ENCODE measurements at places on chromosomes 4 and X.

DNA sequence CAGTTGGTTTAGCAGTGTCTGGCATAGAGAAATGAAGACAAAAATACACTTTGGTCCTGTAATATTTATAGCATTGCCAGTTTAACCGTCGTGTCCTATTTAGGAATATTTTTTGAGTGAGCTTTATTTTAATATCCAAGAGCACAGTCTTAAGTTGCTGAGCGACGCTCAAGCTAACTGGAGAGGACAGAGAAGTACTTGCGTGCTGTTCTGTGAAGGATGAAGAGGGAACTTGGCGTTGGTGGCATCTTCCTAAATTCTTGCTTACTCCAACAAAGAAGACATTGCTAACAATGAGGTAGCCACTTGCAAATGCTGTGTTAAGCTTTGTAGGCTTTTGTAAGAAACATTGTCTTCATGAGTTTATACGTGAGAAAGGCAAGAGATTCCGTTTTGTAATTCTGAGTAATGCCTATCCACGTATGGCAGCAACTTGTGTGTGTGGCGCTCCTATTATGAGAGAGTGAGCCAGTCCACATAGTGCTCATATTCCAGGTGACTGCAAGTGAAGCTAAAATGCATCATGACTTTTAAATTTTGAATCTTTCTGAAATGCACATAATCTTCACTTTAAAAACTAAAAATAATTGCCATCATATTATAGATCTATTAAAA is 50.6 kb downstream of the SYNPO2 start:
- DNase-seq, result no peak

DNA sequence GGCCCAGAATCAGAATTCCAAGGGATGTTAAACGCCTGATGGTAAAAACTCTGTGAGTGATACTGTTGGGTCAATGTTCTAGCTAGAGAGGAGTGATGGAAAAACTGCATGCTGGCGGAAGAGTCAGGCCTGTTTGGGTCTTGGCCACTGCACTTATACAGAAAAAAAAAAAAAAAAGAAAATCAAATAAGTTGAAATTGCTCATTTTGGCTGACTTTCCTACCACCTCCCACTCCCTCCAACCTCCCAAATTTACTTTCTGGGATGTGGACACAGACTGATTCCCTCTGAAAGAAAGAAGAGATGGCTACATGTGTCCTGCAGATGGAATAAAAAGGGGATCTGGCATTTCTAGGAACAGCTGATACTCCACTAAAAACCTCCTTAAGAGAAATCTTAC is 234.1 kb upstream of the GIMD1 start:
- no peak for DNase-seq

- no peak for DNase-seq
Measured at GRCh38 chr4:80461412-80461811, 125.9 kb downstream of the CFAP299 start.

DNA sequence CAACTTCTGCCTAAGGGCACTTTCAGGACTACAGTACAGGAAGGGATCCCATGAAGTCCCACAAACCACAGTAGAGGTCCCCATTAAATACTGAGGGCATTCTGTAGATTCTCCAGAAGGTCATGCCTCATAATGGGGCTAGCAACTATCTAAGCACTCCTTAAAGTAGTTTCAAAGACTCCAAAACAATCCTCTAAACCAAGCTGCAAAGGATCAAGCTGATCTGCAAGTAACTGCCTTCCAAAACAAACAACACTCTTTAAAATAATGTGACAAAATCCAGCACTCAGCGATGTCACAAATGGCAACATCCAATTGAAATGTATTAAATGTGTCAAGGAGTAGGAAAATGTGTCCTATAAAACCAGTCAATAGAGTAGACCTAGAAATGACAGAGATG is 118.7 kb downstream of the FRYL start:
- no peak for DNase-seq

DNA sequence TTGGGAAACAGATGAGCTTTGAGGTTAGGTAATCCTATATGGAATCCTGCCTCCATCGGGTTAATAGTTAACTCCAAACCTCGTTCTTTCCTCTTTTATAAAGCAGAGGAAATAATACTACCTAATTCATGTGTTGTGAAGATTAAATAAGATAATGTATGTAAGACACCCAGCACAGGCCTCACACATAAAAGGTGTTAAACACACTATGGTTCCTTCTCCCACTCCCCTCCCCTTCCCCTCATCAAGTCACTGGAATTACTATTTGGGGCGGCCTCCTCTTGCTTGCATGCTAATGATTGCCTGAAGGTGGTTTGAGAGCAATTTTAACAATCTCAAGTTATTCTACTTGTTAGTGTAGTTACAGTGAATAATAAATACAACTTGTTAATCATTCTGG is 404.4 kb upstream of the RASGEF1B start:
- no peak for DNase-seq

DNA sequence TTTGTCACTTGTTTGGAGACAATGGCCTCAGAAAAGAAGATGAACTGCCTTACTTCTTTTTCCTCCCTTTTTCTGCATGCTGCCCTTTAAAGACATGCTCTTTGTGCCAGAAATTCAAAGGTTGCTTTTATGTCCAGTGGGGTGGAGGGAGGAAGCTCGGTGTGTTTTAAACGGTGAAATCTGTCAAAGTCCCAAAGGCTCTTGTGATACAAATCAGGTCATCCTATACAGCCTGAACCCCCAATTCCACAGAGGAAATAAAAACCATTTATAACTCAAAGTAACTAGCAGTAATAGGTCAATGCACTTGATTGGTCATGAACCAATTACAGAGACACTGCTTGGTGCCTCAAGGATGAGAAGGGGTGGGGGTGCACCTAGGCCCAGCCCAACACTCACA is 339.3 kb upstream of the F9 start:
- no peak for DNase-seq

- DNase-seq, result no peak
Measured at GRCh38 chrX:3621414-3621813, 92.0 kb downstream of the PRKX start.

GRCh38 chr4:86031927-86032326 is 327.9 kb downstream of the MAPK10 start:
- no peak for DNase-seq

- DNase-seq, result no peak
Measured at GRCh38 chrX:72247206-72247942, 8.5 kb upstream of the ERCC6L start.

DNA sequence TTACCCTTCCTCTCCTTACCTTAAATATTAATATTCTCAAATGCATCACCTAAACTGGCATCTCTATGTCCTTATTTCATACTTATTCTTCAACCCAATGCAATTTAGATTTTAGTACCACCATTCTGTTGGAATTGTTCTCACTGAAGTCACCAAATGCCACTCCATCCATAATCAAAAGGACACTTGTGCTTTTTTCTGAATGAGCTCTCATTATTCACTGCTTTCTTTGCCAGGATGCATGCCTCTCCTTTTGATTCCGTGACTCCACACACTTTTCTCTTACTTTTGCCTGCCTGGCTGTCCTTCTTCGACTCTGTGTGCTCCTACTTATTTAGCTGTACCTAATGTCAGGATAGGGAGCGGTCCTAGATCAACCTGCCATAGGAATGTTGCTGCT is 633.1 kb upstream of the BOD1L1 start:
- DNase-seq, result no peak

Data from activated T-helper 1 cell treated with Interleukin-2 at 50 U/mL for 16 hours (primary cell).